ENCODE measurements at places on chromosomes 2 and 18.

DNA sequence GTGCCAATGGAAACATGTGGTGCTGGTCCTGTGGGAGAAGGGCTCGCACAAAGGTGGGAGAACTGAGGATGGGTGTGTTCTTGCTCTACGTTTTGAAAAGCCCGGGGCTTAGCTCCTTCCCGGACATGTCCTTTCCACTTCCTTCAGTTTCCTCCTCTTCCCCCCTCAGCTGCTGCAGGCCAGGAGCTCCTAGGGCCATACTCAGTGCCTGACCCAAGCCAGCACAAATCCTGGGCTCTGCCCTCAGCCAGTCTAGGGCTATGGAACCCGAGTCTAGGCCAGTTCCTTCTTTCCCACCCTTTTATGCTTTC is 1.4 kb upstream of the SIX2 start:
- no peak for DNase-seq

GRCh38 chr2:157789933-157790511 is 86.1 kb downstream of the ACVR1 start:
- DNase-seq: no peak

DNA sequence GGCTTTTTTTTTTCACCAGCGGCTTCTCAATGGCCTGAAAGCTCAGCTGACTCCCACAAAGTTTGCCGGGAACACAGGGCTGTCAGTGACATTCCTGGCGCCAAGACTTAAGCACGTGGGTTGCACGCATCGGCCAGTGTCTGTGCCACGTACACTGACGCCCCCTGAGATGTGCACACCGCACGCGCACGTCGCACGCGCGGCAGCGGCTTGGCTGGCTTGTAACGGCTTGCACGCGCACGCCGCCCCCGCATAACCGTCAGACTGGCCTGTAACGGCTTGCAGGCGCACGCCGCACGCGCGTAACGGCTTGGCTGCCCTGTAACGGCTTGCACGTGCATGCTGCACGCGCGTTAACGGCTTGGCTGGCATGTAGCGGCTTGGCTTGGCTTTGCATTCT is 63.2 kb downstream of the CCDC74A start:
- no peak for DNase-seq

GRCh38 chr2:26584656-26585055 is 56.5 kb downstream of the CIB4 start:
- DNase-seq: no peak

DNA sequence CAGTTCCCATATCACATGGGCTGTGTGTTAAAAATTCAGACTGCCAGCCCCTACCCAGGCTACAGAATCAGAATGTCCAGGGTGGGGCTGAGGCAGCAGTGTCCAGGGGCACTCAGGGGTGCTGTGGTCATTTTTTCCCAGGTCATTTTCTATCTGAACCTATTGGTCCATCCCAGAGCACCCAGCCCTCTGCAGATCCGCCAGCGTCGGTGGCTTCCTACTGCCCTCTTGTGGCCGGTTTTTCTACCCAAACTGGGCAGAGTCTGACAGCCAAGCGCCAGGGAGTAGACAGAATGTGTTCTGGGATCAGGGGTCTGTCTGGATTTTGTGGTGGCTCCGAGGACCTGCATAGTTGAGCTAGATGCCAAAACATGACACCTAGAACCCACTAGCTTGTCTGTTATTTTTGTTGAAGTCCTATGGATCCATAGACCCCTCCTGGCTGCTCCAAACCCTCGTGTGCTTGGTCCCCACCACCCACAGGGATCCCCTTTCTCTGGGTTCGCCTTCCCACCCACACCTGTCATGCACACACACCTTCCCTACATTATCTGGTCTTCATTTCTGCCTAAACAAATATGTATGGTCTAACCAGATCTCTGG is 34.1 kb upstream of the RMDN2 start:
- peak; percentile 50 for DNase-seq

DNA sequence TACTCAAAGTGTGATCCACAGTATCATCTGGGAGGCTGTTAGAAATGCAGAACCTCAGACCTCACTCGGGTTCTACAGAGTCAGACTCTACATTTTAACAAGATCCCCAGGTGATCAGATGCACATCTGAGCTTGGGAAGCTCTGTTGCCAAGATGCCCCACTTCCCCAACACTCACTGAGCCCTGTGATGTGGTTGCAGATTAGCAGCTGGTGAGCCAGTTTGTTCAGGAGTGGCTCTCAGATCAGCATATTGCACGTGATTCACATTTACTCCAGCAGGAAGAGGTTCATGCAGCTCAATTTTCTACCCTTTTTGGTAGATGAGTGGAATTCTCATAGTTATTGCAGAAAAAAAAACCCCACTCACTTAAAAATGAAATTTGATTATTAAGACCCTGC is 96.4 kb downstream of the VIT start:
- DNase-seq: no peak

DNA sequence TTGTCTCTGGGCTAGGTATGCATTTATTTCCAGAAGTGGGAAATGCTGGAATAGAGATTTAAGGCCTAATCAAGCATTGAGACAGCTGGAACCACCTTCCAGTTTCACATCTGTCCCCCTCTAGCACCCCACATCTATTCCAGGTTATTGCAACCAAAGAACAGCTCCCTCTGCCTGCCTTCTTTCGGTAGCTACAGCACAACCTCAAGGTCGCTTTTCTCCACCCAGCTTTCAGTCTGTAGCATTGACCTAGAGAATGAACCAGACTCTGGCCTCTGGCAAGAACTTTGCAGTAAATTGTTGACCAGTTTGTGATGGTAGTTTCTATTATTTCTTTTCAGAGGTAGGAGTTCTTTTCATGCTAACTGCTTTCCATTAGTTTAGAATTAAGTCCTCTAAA is 484.2 kb downstream of the DLGAP1 start:
- no peak for DNase-seq

GRCh38 chr2:214830794-214831346 is 21.4 kb upstream of the BARD1 start:
- peak; percentile 27 for DNase-seq

- DNase-seq: no peak
Observed at GRCh38 chr2:240359695-240360094, 75.8 kb upstream of the GPC1 start.

DNA sequence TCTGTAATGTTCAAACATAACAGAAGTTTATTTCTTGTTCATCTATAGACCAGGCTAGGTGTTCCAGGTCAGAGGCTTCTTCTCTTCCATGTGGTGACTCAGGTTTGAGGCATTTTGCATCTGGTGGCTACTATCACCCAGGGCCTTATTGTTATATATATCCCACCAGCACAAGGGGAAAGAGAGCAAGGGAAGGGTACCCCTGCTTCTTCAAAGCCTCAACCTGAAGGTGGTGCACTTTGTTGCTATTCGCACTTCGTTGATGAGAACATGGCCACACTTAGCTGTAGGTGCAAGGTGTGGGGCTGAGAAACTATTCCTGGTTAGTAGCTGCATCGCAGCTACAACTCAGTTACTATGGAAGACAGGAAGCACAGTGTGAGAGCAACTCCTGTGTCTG is 27.4 kb upstream of the SLC3A1 start:
- DNase-seq: no peak

DNA sequence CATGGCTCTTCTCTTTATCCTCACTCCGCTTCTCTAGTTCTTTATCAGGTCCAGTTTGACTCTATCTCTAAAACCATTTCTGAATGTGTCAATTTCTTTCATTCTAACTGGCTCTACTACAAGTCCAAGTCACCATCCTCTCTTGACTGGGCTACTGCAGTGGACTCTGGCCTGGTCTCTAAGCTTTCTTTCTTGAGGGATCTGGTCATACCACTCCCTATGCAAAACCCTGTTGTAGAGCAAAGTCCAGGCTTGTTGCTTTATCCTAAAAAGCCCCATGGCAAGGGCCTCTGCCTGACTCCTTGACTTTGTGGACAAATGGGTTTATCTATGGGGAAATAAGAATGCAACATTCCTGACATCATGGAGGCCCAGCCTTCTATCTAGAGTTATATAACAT is 87.1 kb downstream of the BCL2L11 start:
- DNase-seq: no peak

DNA sequence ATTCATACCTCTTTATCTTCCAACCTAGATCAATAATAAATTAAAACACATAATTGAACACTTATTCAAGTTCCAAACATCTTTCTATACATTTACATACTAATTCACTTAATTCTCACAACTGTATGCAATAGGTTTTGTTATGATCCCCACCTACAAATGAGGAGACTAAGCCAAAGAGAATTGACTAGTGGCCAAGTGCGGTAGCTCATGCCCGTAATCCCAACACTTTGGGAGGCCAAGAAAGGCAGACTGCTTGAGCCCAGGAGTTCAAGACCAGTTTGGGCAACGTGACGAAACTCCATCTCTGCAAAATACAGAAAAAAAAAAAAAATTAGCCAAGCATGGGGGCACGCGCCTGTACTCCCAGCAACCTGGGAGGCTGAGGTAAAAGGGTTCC is 36.8 kb downstream of the KCNG3 start:
- DNase-seq: no peak

GRCh38 chr2:232980683-232981082 is 32.4 kb downstream of the NGEF start:
- peak; percentile 13 for DNase-seq

DNA sequence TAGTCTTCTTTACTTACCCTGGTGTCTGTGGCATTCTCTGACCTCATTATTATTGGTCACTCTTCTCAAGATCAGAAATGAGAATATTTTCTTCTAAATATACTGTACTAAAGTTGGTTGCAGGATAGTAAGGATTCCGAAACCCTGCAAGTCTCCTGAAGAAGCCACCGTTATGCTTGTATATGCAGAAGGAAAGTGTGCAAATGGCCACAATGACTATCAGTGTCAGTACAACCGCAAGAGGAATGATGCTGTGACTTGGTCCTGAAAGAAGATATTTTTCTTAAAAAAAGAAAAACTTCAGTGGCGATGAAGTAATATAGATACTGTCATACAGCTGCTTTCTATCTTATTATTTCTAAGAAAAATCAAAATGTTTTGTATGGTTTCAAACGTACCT is 120.7 kb downstream of the PLA2R1 start:
- DNase-seq: no peak

GRCh38 chr2:152304836-152305235 is 30.1 kb upstream of the FMNL2 start:
- DNase-seq: no peak

DNA sequence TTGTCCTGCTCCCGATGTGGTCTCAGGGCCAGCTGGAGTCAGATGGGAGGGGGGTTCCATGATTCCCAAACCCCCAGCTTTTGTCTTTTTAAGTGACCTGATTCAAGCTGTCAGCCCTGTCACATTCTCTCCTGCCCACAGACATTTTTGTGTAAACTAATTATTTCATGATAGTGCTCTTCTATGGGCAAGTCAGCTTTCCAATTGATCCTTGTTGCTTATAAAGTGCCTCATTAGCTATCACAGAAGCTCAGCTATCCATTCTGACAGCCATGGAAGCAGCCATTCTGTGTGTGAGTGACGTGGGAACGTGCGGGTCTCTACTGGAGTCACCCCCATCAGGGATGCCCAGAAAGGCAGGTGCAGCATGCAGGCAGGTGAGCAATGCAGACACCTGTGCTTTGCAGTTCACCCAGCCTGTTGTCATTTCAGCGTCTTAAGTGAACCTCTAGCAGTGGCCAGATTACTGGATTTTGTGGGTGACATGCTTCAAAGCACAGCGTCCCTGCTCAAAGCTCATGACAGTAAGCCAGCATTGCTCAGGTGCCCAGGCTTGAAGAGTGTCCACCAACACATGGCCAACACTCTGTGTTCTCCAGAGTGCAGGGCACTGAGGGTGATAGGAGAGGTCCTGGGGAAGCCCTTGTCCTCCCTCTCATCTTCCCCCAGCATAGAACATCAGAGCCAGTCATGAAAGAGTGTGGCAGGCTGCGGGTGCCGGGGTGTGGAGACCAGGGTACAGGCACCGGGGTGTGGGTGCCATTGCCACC is 162.1 kb upstream of the SH3BP4 start:
- no peak for DNase-seq

DNA sequence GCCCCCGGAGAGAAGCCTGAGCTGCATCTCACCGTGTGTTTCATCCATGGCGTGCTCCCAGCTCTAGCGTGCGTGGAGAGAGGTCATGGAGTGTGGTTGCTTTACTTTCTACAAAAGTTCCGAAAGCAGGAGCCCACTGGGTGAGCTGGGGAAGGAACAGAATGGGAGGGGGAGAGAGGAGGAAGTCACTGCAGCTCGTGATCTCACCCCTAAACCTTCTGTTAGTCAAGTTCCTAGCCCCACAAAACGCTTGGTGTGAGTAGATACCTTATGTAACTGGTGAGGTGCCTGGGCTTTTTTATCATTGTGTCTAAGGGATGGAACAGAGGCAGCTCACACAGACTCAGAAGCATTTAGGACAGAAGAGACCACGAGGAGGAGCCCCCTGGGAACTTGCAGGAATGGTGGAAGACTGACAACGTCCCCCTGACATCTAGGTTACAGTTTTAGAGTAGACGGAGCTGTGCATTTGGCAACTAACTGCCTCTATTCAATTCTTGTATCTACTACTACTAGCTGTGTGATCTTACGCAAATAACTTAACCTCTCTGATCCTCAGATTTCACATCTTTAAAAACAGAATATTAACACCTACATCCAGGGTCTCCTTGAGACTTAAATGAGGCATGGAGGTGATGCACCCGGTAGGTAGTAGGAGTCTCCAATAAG is 123.3 kb downstream of the ARL4C start:
- DNase-seq: no peak

- no peak for DNase-seq
Observed at GRCh38 chr2:242063850-242064249, 194.3 kb downstream of the RTP5 start.

DNA sequence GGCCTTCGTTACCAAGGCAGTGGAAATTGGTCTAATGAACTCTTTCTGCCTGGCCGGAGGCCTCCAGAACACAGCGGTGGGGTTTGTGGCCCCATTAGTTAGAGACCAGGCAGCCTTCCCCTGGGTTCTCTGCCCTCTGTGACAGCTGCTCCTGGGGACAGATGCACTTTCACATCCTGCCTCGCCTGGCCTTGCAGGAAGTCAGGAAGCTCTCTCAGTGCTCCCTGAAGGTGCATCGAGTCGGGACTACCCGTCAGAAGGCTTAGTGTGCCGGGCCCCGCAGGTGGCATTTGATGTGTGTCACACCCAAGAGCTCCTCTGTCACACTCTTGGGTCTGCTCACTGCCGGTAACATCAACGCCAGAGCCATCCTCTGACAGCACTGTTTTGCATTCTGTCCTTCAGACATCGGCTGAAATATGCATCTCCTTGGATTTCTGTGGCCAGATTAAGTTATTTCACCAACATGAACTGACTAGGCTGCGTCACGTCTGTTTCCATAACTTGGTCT is 158.3 kb downstream of the LDLRAD4 start:
- no peak for DNase-seq

GRCh38 chr2:121089166-121089510 is 195.9 kb downstream of the TFCP2L1 start:
- DNase-seq: no peak

DNA sequence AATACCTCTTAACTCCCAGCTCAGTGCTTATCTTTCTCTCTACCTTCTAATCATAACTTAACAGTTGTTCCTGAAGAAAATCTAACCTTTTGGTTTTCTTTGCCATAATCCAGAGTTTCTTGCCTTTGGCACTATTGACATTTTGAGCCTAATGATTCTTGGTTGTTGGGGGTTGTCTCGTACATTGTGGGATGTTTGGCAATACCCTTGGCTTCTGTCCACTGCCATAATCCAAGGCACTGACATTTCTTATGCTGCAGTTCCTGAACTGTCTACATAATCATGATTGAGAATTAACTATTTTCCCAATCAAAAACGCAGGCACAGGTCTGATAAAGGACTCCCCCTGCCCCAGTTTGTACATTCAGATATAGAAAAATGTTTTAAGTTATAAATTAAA is 203.2 kb upstream of the MEX3C start:
- DNase-seq: no peak
